Prostate gland (tissue), 2 donors: ENCODE measurements at places on chromosomes 11 and 22. TPM values are rescaled to one million over a fixed set of nuclear protein-coding genes. Genes with fewer than 3 reads are reported as not detected.

TSPAN32 gene
- not detected for total RNA-seq

SLC22A6 gene
- total RNA-seq, result not detected

GRCh38 chr11:3970108-3970507, 114.6 kb downstream of the STIM1 start:
- DNase-seq, result no peak

GRCh38 chr11:29312812-29313211, 704.0 kb downstream of the KCNA4 start:
- DNase-seq, result no peak

SULT4A1 gene
- 0.14 TPM for total RNA-seq

- DNase-seq, result no peak
Observed at GRCh38 chr11:14308897-14309387, 50.0 kb downstream of the RRAS2 start.

- no peak for DNase-seq
Observed at GRCh38 chr22:30859714-30860095, 108.9 kb downstream of the MORC2 start.

DNA sequence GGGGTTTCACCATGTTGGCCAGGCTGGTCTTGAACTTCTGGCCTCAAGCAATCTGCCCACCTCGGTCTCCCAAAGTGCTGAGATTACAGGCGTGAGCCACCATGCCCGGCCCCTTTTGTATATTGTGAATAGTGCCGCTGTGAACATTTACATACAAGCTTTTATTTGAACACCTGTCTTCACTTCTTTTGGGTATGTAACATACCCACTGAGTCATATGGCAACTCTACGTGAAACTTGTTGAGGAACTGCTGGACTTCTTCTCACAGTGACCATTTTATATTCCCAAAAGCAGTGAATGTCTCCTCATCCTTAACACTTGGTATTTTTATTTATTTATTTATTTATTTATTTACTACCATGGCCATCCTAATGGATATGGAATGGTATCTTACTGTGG, 3.9 kb upstream of the SCT start:
- no peak for DNase-seq

MOGAT2 gene
- 0.62 TPM for total RNA-seq

- DNase-seq, result no peak
Observed at GRCh38 chr11:1010551-1011319, 25.8 kb downstream of the MUC6 start.

DNA sequence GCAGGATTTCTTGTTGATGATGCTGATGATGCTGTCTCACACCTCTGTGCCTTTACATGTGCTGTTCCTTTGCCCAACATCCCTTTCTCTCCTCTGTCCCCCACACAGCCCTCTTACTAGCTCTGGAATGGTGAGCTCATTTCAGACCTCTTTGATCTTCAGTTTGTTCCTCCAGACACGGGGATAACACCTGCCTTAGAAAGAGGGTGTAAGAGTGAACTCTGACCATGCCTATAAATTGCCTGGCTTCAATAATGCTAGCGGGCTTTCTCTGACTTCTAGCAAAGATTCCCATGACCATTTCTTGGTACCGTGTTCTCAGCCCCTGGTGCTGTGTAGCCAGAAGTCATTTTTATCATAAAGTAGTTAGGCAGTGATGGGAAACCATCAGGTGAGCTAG, 55.9 kb upstream of the DRD2 start:
- no peak for DNase-seq

MMP8 gene
- total RNA-seq, result not detected

GRCh38 chr11:72423840-72424239, 10.5 kb downstream of the CLPB start:
- no peak for DNase-seq

DNA sequence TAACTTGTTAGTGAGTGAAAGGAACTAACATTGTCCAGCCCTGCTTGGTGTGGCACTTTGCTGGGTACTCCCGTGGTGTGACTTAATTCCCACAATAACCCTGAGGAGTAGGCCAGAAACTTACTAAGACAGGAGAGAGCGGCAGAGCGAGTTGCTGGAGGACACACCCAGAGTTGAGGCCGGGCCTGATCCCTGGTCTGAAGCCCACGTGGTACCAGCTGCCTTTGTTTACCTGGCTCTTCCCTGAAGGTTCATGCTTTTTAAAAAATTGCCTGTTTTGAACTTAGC, 594 bp downstream of the MPST start:
- peak; percentile 62 for DNase-seq

GRCh38 chr11:103332409-103332808, 223.2 kb downstream of the DYNC2H1 start:
- no peak for DNase-seq

DNA sequence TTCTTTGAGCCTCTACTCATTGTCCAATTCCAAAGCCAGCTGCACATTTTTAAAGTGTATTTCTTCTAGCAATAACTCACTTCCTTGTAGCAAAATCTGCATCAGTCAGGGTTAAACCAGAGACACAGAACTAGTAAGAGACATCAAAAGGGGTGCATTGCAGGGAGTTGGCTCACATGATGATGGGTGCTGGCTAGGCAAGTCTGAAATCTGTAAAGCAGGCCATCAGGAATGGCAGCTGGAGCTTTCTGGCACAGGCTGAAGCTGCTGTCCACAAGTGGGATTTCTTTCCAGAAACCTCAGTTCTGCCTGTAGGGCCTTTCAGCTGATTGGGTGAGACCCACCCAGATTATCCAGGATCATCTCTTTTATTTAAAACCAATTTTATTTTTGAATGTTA, 698.1 kb downstream of the NTM start:
- no peak for DNase-seq

DNA sequence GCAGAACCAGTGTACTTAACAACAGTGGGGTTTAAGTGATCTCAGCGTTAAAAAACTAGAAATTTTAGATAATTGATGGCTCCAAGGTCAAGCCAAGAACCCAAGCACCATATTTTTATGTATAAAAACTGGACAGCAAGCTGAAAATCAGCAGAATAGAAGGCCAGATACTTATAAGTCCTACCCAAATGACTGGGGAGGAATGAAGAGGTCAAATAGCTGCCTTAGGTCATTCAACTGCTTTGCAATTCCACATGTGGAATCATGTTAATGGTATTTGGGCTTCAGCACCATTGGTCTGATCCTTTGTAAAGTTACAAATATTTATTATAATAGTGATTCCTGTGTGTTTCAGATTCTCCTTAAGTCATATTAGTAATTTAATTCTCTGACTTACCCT, 108.4 kb downstream of the FAT3 start:
- no peak for DNase-seq

- DNase-seq, result no peak
Observed at GRCh38 chr11:78649361-78650215, 74.9 kb upstream of the NARS2 start.

DNA sequence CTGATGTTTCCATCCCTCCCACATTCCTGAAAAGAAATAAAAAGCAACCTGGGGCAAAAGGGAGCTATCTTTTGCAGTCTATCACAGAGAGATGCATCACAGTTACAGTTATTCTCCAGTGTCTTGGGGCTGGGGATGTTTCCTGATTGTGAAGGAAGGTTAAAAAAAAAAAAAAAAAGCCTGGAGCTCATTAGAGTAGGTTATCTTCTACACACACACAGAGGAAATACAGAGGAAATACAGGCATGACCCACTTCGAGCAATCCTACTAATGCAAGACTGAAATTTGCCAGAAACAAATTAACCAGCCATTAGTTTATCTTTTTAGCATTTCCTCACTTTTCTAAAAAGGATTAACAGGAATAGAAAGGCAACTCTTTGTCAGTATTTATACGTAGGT, 89.4 kb upstream of the CLMP start:
- no peak for DNase-seq

DNA sequence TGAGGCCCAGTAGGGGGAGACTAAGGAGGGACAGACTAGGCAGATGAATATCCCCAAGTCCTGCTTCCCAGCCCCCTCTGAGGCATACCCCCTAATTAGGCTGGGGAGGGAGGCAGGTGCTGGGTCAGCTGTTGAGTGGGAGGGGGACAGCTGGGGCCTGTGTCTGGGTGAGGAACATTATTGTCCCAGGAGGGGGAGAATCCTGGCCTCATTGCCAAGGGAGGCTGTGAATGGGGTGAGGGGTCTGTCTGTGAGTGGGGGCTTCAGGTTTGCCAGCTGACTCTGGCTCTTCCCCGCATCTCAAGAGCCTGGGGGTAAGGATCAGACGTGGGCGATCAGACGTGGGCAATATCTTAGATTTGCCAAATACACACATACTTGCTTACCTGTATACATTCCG, 2.1 kb downstream of the INPPL1 start:
- no peak for DNase-seq

DNA sequence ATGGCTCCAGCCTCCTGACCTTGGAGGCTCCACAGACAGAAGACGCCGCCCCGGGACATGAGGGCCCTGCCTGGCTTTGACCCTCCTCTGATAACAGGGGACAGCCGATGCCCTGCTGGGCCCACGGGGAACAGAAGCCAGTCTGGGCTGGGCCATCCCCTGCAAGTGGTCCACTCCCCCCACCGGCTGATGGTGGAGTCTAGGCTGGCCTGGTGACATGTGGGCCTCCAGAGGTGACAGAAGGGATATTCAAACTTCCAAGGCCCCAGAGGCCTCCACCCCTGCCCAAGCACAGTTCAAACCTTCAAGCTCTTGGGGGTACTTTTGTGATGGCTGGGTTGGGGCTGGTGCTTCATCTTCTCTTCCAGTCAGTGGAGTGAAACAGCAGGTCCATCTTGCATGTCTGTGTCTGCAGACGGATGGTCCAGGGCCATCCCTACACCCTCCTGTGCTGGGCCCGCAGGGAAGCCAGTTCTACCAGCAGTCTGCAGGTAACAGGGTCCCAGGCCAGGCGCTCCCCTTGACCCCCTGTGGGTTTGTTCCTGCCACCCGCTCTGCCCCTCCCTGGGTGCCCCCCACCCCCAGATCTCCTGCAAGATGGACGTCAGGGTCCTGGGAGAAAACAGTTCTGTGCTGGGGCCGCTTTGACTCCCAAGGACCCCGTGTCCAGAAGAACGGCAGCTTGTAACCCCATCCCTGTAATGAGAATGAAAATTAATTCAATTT, 929.9 kb downstream of the BRD1 start:
- DNase-seq, result no peak

APOA4 gene
- not detected for total RNA-seq

MS4A15 gene
- total RNA-seq, result not detected

DNA sequence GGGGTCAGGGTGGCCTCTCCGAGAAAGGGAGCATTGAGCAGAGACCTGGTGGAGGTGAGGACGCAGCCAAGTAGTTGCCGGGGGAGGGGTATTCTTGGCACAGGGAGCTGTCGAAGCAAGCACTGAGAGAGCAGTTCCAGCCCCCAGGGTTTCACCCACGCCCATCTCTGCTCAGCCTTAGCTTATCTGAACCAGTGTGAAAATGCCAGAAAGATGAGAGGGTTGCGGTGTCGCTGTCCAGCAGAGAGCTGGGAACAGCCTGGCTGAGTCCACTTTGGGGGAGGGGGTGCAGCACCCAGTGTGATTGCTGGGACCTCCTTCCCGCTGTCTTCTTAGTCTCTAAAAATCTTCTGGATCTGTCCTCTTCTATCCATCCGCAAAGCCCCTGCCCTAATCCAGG, 123.3 kb upstream of the TBCEL start:
- no peak for DNase-seq

GRCh38 chr11:44862558-44863101, 88.1 kb downstream of the TP53I11 start:
- no peak for DNase-seq

HTATIP2 gene
- total RNA-seq, result 35.1 TPM

GRCh38 chr11:112881461-112881860, 79.8 kb upstream of the NCAM1 start:
- peak; percentile 11 for DNase-seq

- DNase-seq, result no peak
Observed at GRCh38 chr22:26713823-26714449, 56.5 kb downstream of the MIAT start.

DNA sequence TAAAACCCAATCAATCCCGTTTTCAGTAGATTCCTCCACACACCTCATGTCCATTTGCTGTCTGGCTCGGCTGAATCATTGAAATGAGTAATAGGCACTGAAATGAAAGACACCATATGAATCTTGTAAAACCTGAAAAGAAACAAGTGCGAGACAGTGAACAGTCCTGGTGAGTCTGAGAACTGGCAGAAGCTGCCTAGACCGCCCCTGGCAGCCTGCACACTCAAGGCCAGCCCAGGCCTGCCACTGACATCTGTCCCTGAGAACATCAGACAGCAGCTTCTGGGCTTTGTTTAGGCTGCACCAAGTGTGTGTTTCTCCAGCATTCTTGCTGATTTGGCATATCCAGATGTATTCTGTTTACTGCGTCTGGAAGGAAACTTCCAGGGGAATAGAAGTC, 44.8 kb downstream of the ENDOD1 start:
- peak; percentile 86 for DNase-seq

MRGPRE gene
- 1.0 TPM for total RNA-seq

- DNase-seq, result no peak
Observed at GRCh38 chr11:86692317-86692716, 19.9 kb upstream of the ME3 start.

DNA sequence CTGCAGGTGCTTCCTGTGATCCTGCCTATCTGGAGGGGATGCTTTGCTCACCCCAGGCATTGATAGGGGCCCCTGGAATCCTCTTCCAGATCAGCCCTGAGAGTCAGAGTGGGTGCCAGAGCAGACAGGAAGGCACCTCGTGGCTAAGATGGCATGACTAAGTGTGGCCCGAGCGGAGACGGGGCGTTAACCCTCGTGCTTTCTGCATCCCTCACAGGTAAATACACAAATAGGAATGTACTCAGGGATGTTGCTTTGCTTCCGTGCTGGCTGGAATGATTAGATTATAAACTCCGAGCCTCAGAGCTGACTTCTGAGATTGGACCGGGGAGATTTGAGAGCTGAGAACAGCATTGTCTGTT, 312.7 kb upstream of the B3GAT1 start:
- no peak for DNase-seq

DNA sequence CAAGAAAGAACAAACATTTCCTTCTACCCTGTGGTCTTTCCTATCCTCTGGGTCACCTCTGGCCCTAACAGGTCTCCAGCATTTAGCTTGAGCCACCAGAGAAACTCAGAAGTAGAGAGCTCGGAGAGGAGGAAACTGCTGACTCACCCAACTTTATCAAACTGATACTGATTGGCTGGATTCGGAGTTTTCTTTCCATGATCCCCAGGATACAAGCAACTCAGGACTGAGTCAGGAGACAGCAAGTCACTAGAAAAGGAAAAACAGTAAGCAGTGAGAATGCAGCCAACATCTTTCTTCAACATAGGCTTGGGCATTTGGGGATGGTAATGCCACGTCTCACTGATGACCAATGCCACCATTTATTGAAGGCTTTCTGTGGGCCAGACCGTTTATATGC, 32.7 kb downstream of the THOC5 start:
- no peak for DNase-seq

DNA sequence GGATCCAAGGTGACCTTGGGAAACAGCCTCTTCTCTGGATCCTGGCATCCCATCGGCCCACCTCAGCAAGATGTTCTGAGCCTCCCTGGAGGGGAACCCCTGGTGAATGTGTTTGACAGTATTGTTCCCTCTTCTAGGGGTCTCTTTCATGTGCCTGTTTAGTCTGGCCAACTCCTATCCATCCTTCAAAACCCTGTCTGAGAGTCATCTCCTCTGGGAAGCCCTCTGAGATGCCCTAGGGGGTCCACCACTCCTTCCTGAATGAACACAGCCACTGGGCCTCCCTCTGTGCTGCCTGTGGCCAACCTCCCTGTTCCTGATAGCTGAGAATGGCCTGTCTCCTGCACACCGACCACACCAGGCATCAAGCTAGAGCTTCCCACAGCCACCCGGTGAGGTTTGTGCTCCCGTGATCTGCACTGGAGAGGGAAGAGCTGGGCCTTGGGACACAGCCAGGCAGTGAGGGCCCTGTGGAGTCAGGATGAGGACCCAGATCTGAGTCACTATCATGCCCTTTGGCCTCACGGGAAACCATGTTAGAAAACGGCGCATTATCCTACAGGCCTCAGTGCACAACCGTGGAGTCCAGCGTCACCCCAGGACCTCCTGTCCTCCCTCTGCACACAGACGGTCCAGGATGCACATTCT, 8.8 kb downstream of the WNT7B start:
- no peak for DNase-seq

CARD16 gene
- total RNA-seq, result 7.9 TPM
